ENCODE measurements at places on chromosomes 2 and 18.
A peak's percentile ranks its signal among the peaks of the same experiment; 100 is the strongest.

DNA sequence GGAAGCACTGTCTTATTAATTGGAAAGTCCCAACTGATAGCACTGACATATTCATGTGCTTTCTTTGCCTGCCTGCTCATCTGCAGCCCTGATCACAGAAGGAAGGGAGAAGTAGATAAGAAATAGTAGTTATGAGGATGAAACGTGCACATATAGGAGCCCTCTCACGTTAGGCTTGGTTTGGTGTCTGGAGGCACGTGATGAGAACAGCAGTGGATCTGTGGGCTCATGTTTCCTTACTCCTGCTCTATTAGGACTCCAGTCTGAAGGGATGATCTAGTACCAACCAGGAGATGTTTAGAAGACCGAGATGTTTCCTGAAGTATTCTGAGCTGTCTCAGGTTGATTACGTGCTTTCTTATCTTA, 84.9 kb downstream of the MAP4K4 start:
- DNase-seq: no peak

DNA sequence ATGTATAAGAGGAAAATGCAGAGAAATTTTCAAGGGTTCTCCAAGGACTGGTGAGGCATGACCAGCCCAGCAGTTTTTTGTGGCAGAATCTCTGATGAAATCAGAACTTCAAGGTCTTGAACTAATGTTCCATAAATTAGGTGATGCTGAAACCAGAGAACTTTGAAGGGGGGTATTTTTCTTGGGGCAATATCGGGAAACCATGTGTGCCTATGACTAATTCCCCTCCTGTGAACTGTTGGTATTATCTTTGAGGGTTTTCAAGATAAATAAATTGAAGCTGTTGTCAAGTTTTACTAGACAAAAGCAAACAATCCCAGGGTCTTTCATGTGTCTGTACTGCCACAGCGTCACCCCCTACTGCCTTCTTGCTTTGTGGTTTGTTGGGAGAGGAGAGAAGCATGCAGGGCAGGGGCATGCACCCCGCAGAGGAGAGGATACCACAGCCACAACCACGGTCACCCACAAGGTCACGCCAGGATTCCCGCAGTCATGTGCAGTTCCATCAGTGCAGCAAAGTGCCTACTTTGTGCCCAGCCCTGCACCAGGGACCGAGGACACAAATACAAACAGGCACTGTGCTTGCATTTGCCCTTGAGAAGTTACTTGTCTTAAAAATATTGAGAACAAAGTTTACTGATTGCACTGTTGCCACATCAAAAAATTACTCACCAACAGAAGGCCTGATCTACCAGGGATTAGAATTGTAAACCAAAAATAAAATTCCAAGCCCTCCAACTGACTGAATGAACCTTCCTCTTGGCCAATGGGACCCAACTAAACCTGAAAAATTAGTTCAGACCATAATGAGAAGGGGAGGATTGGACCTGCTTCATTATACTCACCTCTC, 413.3 kb upstream of the TRIB2 start:
- peak; percentile 67 for DNase-seq

- no peak for DNase-seq
These were observed 4.2 kb upstream of the CNNM3 start for GRCh38 chr2:96811917-96812316.

GRCh38 chr18:10340821-10341220, 113.6 kb upstream of the APCDD1 start:
- no peak for DNase-seq

- DNase-seq: no peak
These were observed 294.2 kb downstream of the NDUFA10 start for GRCh38 chr2:239730897-239731296.

Data from HS-27A (cell line).